AG08396 (cell line): ENCODE measurements at places on chromosomes 3 and 15.
A peak's percentile ranks its signal among the peaks of the same experiment; 100 is the strongest.

DNA sequence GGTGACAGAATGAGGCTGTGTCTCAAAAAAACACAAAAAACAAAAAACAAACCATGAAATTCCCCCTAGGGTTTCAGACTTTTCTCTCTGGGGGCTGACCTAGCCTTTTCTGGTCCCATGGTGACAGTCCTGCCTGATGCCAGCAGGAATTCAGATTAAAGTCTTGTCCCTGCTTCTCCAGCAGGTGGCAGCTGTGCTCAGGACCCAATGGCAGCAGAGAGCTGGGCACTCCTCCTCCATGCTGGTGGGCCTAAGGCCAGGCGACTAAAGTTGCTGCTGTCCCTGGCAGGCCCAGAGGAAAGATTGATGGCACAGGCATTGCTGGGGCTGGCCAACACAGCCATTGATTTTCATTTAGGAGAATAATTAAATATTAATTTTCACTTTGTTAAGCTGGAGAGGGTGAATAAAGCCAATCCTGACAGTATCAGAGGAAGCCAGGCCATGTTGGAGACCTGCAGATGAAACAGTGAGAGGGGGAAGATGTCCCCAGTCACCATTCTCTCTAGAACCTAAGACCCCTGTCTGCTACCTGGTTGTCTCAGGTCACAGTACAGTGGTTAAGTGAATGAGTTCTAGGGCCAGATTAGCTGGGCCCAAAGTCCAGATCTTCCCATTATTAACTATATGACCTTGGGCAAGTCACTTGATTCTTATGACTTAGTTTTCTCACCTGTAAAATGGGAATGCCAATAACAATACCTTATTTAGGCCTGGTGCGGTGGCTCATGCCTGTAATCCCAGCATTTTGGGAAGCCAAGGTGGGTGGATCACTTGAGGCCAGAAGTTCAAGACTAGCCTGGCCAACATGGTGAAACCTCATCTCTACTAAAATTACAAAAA lies 7.1 kb downstream of the CELF6 start:
- peak; percentile 89 for DNase-seq

DNA sequence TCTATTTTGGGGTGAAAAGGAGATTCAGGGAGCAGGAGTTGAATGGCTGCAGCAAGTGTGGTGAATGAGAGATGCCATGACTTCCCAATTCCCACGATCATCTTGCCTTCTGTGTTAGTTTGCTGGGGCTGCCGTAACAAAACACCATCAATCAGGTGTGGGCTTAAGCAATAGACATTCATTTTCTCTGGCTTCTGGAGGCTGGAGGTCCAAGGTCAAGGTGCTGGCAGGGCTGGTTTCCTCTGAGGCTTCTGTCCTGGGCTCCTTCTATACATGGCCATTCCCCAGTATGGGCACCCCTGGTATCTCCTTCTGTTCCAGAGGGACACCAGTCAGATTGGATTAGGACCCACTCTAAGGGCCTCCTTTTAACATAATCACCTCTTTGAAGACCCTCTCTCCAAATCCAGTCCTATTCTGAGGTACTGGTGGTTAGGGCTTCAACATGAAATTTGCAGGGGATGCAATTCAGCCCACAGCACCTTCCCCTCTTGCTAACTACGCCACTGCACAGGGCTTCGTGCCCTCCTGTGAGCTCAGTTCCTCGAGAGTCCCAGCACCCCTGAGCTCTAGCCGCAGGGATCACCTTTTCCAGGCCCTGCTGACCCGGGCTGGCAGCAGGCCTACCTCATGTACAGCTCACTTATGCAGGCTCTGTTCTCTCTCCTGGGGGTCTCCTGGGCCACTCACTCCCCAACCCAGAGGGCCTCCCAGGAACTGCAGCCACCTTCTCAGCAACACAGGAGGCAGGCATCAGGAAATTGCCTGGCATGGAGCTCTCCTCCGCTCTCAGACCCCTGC lies 37.3 kb upstream of the SLC6A11 start:
- no peak for DNase-seq

DNA sequence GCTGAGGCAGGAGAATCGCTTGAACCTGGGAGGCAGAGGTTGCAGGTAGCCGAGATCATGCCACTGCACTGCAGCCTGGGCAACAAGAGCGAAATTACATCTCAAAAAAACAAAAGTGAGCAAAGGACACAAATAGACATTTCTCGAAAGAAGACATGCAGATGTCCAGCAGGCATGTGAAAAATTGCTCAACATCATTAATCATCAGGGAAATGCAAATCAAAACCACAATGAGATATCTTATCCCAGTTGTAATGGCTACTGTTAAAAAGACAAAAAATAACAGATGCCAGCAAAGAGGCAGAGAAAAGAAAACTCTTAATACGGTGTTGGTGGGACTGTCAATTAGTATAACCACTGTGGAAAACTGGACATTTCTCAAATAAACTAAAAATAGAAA lies 20.9 kb downstream of the ASB7 start:
- no peak for DNase-seq

DNA sequence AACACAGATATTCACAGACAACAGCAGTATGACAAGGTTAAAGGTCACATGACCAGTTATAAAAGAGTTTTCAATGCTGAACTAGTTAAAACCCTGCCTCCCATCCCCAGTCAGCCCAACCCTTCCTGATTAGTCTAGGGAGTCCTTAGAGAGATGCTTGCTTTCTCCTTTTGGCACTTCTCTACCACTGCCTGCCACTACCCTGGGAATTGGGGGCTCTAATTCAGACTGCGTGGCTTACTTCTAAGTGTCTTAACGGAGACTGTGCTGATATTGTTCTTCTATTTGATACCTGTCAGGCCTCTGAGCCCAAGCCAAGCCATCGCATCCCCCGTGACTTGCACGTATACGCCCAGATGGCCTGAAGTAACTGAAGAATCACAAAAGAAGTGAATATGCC lies 11.7 kb upstream of the TRA2B start:
- no peak for DNase-seq

DNA sequence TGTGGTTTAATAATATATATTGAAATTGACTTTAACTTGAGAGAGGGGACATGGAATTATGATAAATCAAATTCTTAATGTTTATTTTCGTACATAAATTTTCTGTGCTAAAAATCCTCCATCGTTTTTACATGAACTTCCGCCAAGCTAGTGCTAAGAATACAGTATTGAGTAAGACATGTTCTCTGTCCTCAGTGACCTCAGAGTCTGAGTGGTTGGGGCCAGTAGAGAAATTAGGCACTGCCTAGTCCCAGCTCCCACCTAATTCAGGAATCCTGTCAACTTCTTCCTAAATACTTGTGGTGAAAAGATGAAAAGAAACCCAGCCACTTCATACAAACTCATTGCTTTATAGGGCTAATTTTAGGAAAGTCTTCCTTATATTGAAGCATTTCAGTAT lies 110.3 kb downstream of the PPP2R3A start:
- no peak for DNase-seq

- DNase-seq, result no peak
These were observed 6.7 kb upstream of the ZFAND6 start for GRCh38 chr15:80052597-80053304.

- no peak for DNase-seq
These were observed 531.2 kb upstream of the CFAP20DC start for GRCh38 chr3:59580996-59581395.

DNA sequence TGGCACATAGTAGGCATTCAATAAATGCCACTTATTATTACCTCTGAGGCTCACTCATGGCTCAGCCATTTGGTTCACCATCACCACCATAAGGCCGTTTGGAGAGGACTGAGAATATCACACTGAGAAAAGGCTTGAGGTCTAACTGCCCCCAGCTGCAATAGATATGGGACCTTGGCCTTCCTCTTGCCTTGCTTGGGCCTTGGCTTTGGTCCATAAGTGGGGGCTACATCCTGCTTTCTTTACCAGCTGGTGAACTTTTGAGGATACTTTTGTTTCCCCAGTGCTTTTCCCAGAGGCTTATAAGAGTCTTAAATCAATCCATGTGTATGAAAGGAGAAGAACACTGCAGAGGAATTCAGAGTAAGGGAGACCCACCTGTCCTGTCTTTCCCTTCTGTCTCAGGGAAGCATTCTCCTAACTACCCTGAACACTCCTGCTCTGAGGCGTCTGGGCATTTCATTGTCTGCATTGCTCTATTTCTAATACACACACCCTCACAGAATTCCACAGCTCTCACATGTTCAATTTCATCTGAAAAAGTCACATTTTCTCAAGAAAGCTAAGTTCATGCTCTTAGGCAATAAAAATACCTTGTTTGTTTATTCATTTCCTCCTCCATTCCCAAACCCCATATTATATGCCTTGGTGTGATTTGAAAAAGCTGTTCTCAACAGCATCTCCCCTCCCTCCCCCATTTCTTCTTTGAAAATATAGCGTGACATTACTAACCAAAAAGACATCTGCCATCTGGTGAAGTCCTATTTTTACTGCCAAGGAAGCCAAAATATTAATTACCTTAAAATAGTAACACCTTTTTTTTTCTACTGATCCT lies 22.5 kb upstream of the KCNMB2 start:
- no peak for DNase-seq

DNA sequence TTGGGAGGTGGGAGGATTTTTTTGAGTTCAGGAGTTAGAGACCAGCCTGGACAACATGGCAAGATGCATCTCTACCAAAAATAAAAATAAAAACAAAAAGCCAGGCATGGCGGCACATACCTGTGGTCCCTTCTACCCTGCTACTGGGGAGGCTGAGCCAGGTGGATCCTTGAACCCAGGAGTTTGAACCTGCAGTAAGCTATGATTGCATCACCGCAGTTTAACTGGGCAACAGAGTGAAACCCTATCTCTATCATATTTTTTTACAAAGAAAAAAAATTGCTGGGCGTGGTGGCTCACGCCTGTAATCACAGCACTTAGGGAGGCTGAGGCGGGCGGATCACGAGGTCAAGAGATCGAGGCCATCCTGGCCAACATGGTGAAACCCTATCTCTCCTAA lies 35.8 kb upstream of the RPN1 start:
- DNase-seq, result no peak

- DNase-seq, result peak; percentile 35
These were observed 235.4 kb downstream of the FMN1 start for GRCh38 chr15:32959077-32959476.

GRCh38 chr15:57237301-57237642 lies 139.0 kb upstream of the CGNL1 start:
- DNase-seq, result no peak

- no peak for DNase-seq
These were observed 58.1 kb downstream of the TUSC7 start for GRCh38 chr3:116767726-116768125.

GRCh38 chr15:42133886-42134502 lies 22.4 kb downstream of the PLA2G4F start:
- peak; percentile 54 for DNase-seq

DNA sequence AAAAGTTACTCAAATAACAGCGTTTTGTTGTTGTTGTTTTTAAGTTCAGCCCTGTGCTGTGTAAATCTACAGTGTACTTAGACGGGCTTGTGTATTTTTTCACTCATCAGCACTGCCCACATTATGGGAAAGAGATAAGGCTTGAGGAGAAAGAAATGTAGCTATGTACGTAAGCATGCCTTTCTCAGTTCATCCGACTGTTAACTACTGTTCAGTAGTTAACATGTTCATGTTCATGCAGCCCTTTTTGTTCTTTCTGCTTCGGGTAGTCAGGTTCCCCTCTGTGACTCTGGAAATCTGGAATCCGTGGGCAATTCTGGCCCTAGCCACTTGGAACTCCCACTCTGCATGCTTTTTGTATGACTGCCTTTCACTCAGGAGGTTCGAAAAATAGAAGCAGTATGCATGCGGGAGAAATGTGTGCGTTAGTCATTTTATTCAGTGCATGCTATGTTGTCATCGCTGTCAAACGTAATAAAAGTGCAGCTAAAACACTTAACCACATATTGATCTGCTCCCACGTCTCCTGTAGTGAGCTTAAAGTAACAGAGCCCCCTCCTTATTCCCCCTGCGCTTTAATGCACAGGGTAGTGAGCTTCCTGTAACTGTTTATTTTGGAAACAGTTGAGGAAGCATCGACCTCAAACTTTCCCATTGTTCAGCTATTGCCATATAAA lies 283.1 kb upstream of the NR2F2 start:
- DNase-seq, result peak; percentile 67
